ENCODE measurements at places on chromosomes 16 and 17. TPM values are rescaled to one million over a fixed set of nuclear protein-coding genes. Genes with fewer than 3 reads are reported as not detected.

DNA sequence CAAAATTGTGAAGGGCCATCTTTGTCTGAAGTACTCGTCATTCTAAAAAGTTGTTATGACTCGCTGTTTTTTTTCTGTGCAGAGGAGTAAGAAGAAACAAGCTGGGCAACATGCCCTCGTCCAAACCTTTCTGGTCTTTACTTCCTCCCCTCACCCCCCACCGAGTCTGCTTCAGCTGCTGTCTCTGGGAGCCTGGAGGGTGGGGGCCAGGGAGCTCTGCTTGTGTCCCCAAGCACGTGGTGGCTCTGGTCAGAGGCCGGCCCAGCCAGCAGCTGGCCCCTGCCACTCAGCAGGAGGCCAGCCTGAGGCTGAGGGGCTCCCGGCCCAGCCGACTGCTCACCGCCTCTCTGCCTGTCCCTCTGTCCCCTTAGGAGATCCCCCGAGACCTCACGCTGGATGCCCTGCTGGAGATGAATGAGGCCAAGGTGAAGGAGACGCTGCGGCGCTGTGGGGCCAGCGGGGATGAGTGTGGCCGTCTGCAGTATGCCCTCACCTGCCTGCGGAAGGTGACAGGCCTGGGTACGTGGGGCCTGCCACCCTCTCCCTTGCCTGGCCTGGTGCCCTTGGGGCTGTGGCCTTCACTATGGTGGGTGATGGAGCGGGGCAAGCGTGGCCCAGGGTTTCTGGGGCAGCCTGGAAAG is 53.7 kb upstream of the LGALS9 start:
- no peaks in the 10 kb centered on the region for H3K27me3 ChIP-seq
- DNase-seq, result no peak
- peaks cover 11% of the 10 kb centered on the region for H3K4me1 ChIP-seq
- no peak overlapping the region for H3K4me3 ChIP-seq
- H3K36me3 ChIP-seq, result no peaks in the 10 kb centered on the region

GRCh38 chr17:49406421-49407061 is 8.1 kb downstream of the PHB1 start:
- DNase-seq, result no peak
- peaks cover 49% of the 10 kb centered on the region for H3K36me3 ChIP-seq
- no peak overlapping the region for H3K4me3 ChIP-seq
- H3K4me1 ChIP-seq, result peaks cover 14% of the 10 kb centered on the region
- no peaks in the 10 kb centered on the region for H3K27me3 ChIP-seq

The CHST6 gene
- total RNA-seq, result 3.0 TPM

- no peak overlapping the region for H3K27ac ChIP-seq
- no peak overlapping the region for H3K4me3 ChIP-seq
- no peaks in the 10 kb centered on the region for H3K36me3 ChIP-seq
- H3K27me3 ChIP-seq, result no peaks in the 10 kb centered on the region
- H3K4me1 ChIP-seq, result peaks cover 5% of the 10 kb centered on the region
These were observed 20.9 kb downstream of the TNS4 start for GRCh38 chr17:40480501-40481003.

DNA sequence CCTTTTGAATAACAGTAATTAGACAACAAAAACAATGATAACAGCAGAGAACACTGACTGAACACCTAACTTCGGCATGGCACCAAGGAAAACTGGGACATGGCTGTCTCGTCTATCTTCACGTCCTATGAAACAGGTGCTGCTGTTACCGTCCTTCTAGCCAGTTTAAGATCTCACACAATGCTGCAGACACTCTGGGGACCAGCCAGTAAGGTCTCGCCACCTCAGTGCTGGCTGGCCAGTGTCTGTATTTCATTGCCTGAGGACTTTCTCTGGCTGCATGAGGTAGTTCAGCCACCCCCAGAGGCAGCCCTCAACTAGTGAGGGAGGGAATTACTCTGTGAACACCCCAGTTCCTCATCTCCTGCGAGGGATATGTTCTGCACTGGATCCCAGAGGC is 57.6 kb downstream of the AMFR start:
- DNase-seq, result no peak
- no peaks in the 10 kb centered on the region for H3K27me3 ChIP-seq
- H3K4me1 ChIP-seq, result peaks cover 15% of the 10 kb centered on the region
- no peaks in the 10 kb centered on the region for H3K36me3 ChIP-seq

GRCh38 chr17:69401251-69401650 is 13.2 kb upstream of the MAP2K6 start:
- no peaks in the 10 kb centered on the region for H3K27me3 ChIP-seq
- H3K4me3 ChIP-seq, result no peak overlapping the region
- no peaks in the 10 kb centered on the region for H3K36me3 ChIP-seq
- no peak for DNase-seq
- no peak overlapping the region for H3K27ac ChIP-seq
- no peaks in the 10 kb centered on the region for H3K4me1 ChIP-seq

The OR2C1 gene
- not detected for total RNA-seq

GRCh38 chr17:82152114-82152513 is 54.1 kb upstream of the FASN start:
- H3K4me1 ChIP-seq, result no peaks in the 10 kb centered on the region

The KDM8 gene
- 12.1 TPM for total RNA-seq

GRCh38 chr16:71687861-71688260 is 36.6 kb downstream of the PHLPP2 start:
- no peak overlapping the region for H3K27ac ChIP-seq
- peaks cover 21% of the 10 kb centered on the region for H3K36me3 ChIP-seq
- H3K27me3 ChIP-seq, result no peaks in the 10 kb centered on the region
- DNase-seq, result no peak
- H3K4me1 ChIP-seq, result no peaks in the 10 kb centered on the region

Data from transverse colon (tissue), 4 donors.